ENCODE measurements at places on chromosomes 16 and 17. TPM values are rescaled to one million over a fixed set of nuclear protein-coding genes. Genes with fewer than 3 reads are reported as not detected.

GRCh38 chr16:11674818-11675560, 6.7 kb downstream of the SNN start:
- H3K27me3 ChIP-seq = no peaks in the 10 kb centered on the region
- peak overlapping the region; percentile 75 for H3K27ac ChIP-seq
- peaks cover 67% of the 10 kb centered on the region for H3K4me1 ChIP-seq

GRCh38 chr16:11205065-11205699, 50.8 kb downstream of the SOCS1 start:
- no peaks in the 10 kb centered on the region for H3K4me1 ChIP-seq
- no peak for DNase-seq
- H3K4me3 ChIP-seq = no peak overlapping the region
- H3K27me3 ChIP-seq = no peaks in the 10 kb centered on the region
- H3K36me3 ChIP-seq = no peaks in the 10 kb centered on the region
- H3K27ac ChIP-seq = no peak overlapping the region

- H3K4me3 ChIP-seq = peak overlapping the region; percentile 93
- H3K36me3 ChIP-seq = peaks cover 6% of the 10 kb centered on the region
- DNase-seq = no peak
- no peaks in the 10 kb centered on the region for H3K27me3 ChIP-seq
- peaks cover 9% of the 10 kb centered on the region for H3K4me1 ChIP-seq
These were observed 684 bp downstream of the SLX4 start for GRCh38 chr16:3610698-3611145.

DNA sequence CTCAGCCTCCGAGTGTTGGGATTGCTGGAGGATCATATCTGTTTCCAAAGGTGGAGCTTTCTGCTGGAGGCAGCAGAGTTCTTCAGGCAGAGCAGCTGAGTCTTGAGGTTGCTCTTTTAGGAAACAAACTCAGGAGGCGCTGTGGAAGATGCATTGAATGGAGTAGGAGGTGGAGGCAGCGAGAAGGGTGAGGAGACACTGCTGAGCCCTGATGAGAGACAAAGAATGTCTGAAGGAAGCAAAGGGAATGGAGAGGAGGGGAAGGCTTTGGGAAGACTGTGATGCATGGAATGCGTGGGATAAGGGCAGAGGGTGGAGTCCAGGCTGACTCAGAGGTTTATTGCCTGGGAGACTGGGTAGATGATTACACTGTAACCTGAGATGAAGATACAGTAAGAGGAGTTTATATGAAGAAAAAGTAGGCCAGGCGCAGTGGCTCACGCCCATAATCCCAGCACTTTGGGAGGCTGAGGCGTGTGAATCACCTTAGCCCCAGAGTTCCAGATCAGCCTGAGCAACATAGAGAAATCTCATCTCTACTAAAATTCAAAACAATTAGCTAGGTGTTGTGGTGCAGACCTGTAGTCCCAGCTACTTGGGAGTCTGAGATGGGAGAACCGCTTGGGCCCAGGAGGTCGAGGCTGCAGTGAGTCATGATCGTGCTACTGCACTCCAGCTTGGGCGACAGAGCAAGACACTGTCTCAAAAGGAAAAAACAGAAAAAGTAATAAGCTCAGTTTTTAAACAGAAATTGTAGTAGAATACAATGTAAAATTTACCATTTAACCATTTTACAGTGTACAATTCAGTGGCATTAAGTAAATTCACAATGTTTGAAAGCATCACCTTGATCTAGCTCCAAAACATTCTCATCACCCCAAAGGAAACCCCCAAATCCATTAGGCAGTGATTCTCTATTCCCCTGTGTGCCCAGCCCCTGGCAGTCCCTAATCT, 17.8 kb upstream of the TMEM219 start:
- no peaks in the 10 kb centered on the region for H3K27me3 ChIP-seq
- no peak for DNase-seq
- no peaks in the 10 kb centered on the region for H3K36me3 ChIP-seq

GRCh38 chr17:82424863-82425159, 6.4 kb upstream of the OGFOD3 start:
- no peak overlapping the region for H3K4me3 ChIP-seq
- H3K27ac ChIP-seq = no peak overlapping the region

GRCh38 chr16:27690608-27691007, 140.7 kb downstream of the KATNIP start:
- no peak overlapping the region for H3K4me3 ChIP-seq
- H3K27ac ChIP-seq = no peak overlapping the region
- DNase-seq = no peak
- no peaks in the 10 kb centered on the region for H3K36me3 ChIP-seq
- H3K27me3 ChIP-seq = no peaks in the 10 kb centered on the region
- peaks cover 11% of the 10 kb centered on the region for H3K4me1 ChIP-seq

The MT4 gene
- not detected for polyA plus RNA-seq

The AXIN2 gene
- polyA plus RNA-seq = 7.4 TPM

DNA sequence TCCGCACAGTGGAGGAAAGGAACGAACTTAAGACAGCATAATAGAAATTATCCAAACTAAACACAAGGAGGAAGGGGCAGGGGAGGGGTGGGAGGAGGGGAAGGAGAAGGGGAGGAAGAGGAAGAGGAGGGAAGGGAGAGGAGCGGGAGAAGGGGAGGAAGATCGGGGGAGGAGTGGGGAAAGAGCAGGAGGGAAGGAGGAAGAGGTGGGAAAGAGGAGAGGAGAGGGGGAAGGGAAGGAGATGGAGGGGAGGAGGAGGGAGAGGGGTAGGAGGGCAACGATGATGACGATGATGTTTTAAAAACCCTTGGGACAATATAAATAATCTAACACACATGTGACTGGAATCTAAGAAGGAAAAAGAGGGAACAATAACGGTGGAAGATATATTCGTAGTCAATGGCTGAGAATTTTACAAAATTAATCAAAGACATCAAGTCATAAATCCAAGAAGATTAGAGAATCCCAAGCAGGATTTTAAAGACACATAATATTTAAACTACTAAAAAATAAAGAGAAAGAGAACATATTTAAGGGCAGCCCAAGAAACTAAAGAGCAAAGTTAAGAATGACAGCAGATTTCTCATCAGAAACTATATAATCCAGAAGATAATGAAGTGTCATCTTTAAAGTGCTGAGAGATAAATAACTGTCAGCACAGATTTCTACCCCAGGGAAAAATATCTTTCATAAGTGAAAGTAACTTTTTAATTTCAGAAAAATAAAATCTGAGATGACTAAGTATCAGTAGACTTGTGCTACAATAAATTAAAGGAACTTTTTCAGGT, 30.2 kb downstream of the C16orf95 start:
- no peaks in the 10 kb centered on the region for H3K36me3 ChIP-seq
- H3K4me3 ChIP-seq = no peak overlapping the region
- no peaks in the 10 kb centered on the region for H3K27me3 ChIP-seq
- H3K4me1 ChIP-seq = no peaks in the 10 kb centered on the region
- no peak for DNase-seq

DNA sequence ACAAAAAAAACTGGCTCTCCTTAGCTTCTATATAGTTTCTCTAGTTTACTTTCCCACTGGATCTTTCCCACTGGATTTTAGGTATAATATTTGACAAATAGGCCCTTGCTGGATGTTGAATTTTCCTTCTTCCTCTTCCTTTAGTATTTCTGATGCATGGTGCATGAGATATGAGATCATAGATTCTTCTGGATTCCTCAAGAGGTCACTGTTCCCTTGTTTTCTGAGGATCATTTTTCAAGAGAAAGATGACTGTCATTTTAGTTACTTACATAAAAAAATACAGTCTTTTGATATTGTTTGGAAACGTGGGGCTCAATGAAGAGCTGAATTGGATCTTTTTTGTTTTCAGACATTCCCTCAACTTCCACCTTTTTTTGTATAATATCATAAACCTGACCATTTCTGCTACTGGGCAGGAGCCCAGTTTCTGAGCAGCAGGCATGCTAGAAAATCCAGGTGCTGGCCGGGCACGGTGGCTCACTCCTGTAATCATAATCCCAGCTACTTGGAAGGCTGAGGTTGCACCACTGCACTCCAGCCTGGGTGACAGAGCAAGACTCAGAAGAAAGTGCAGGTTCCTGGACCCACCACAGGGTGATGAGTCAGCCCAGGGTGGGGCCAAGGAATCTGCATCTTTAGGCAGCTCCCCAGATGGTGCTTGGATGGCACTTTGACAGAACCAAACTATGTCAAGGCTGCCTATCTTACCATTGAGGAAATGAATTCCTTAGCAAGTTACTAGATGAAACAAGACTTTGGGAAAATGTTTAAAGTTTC, 70.3 kb downstream of the SDR42E1 start:
- H3K27ac ChIP-seq = no peak overlapping the region
- no peak overlapping the region for H3K4me3 ChIP-seq
- H3K4me1 ChIP-seq = no peaks in the 10 kb centered on the region
- no peaks in the 10 kb centered on the region for H3K36me3 ChIP-seq

GRCh38 chr17:41905172-41905571, 13.6 kb downstream of the ACLY start:
- H3K27ac ChIP-seq = no peak overlapping the region
- no peaks in the 10 kb centered on the region for H3K4me1 ChIP-seq
- H3K4me3 ChIP-seq = no peak overlapping the region
- DNase-seq = no peak
- H3K27me3 ChIP-seq = no peaks in the 10 kb centered on the region

The DPEP1 gene
- not detected for polyA plus RNA-seq

The MYADML2 gene
- polyA plus RNA-seq = 4.3 TPM

GRCh38 chr17:40618754-40619625, 28.6 kb downstream of the SMARCE1 start:
- peaks cover 30% of the 10 kb centered on the region for H3K27me3 ChIP-seq
- H3K4me1 ChIP-seq = peaks cover 4% of the 10 kb centered on the region
- H3K4me3 ChIP-seq = no peak overlapping the region
- H3K27ac ChIP-seq = no peak overlapping the region
- H3K36me3 ChIP-seq = no peaks in the 10 kb centered on the region

DNA sequence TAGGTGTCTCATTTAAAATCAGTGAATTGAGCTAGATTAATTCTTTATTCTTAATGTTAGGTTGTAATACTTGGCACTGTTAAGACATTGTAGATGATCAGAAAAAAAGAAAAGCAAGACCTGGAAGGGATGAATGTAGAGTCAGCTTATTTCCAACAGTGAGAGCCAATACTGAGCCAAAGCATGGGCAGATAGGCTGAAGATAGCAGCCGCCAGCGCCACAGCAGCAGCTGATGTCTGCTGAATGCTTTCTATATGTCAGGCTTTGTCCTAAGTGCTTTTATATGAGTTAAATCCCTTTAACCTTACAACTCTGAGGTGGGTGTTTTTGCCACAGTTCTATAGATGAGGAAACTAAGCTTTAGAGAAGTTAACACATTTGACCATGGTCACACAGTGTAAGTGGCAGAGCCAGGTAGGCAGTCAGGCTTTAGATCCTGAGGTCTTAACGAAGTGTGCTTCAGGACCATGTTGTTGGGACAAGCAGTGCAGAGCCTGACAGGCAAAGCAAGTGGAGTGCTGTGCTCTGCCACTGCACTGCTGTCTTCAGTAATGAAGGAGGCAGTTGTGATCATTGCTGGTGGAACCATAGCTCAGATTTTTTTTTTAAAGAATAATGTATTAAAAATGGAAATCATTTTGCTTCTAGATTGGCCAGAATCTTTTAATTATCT, 25.9 kb downstream of the TNRC6A start:
- peaks cover 52% of the 10 kb centered on the region for H3K4me1 ChIP-seq
- no peak overlapping the region for H3K4me3 ChIP-seq
- H3K36me3 ChIP-seq = no peaks in the 10 kb centered on the region

- H3K27ac ChIP-seq = no peak overlapping the region
- DNase-seq = no peak
- H3K36me3 ChIP-seq = no peaks in the 10 kb centered on the region
- no peak overlapping the region for H3K4me3 ChIP-seq
- no peaks in the 10 kb centered on the region for H3K27me3 ChIP-seq
- H3K4me1 ChIP-seq = peaks cover 81% of the 10 kb centered on the region
These were observed 893 bp downstream of the IGSF6 start for GRCh38 chr16:21651515-21651914.

DNA sequence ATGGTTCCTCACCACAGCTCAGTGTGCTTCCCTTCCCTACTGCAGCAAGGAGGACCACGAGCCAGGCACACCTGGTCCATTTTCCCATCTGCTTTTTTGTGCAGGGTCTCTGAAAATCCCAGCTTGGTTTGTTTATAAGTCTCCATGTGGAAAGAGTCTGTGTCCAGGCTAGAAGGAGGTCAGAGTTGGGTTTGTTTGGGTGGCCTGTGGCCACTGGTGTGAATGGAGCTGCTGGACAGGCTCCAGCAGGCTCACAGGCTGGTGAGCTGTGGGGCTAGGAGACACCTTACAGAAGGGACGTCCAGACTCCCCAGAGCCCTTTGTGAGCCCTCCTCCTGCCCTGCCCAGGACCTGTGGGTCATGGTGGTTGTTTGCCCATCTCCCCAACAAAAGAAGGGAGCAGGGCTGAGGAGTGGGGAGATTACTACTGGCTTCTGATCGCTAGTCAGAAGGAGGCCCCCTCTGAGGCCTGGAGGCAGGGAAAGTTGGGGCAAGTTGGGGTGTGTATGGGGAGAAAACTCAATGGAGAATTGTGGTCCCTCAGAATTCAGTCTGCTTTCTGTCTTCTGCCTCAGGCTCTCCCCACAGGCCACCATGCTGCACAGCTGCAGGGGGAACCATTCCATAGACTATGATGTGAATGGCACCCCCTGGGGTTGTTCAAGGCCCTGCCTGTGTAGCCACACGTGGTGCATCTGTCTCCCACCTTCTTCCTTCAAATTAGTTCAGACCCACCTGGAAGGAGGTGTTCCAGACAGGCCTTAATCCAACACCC, 4.1 kb downstream of the RARA start:
- H3K27ac ChIP-seq = peak overlapping the region; percentile 97
- H3K27me3 ChIP-seq = no peaks in the 10 kb centered on the region
- H3K4me1 ChIP-seq = peaks cover 96% of the 10 kb centered on the region
- no peak for DNase-seq

GRCh38 chr17:39737760-39738567, at the start of gene GRB7:
Gene GRB7, plus strand, starts transcription at chr17:39737938. Its CDS starts 4,364 bp downstream, at chr17:39742302.
- DNase-seq = no peak
- H3K4me3 ChIP-seq = peak within 1 kb of the TSS; percentile 7
- peaks cover 64% of the 10 kb centered on the region for H3K27me3 ChIP-seq
- H3K36me3 ChIP-seq = no peaks in the 10 kb centered on the region
- peaks cover 35% of the 10 kb centered on the region for H3K4me1 ChIP-seq

- H3K27me3 ChIP-seq = no peaks in the 10 kb centered on the region
- peaks cover 19% of the 10 kb centered on the region for H3K4me1 ChIP-seq
- H3K27ac ChIP-seq = peak overlapping the region; percentile 93
- peaks cover 35% of the 10 kb centered on the region for H3K36me3 ChIP-seq
These were observed 480 bp downstream of the MRPS7 start for GRCh38 chr17:75262112-75262606.

The PRR14 gene
- polyA plus RNA-seq = 58.1 TPM

DNA sequence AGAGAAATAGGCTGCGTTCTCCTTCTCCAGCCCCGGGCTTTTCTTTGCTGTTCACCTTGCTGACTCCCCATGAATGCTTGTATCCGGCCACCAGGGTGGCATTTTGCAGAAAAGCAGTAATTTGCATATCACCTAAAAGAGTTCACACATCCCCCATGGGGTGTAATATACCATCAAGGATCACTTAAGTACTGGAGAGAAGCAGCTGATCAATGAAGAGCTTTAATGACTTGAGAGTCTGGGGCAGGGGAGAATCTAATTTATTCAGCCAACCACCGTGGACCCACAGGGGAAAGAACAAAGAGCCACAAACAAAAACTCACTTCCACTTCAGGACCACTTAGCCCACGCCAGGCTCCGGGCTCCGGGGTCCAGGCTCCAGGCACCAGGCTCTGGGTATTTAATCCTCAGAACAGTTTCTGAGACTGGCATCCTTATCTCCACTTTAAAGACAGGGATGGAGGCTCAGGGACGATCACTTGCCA, 33.9 kb upstream of the SEC14L1 start:
- H3K4me3 ChIP-seq = no peak overlapping the region
- peak overlapping the region; percentile 83 for H3K27ac ChIP-seq
- H3K4me1 ChIP-seq = peaks cover 33% of the 10 kb centered on the region
- H3K36me3 ChIP-seq = no peaks in the 10 kb centered on the region
- no peak for DNase-seq
